Activated CD8-positive, alpha-beta memory T cell treated with anti-CD3 and anti-CD28 coated beads for 1 hour (primary cell): ENCODE measurements at places on chromosomes 3 and 15.

DNA sequence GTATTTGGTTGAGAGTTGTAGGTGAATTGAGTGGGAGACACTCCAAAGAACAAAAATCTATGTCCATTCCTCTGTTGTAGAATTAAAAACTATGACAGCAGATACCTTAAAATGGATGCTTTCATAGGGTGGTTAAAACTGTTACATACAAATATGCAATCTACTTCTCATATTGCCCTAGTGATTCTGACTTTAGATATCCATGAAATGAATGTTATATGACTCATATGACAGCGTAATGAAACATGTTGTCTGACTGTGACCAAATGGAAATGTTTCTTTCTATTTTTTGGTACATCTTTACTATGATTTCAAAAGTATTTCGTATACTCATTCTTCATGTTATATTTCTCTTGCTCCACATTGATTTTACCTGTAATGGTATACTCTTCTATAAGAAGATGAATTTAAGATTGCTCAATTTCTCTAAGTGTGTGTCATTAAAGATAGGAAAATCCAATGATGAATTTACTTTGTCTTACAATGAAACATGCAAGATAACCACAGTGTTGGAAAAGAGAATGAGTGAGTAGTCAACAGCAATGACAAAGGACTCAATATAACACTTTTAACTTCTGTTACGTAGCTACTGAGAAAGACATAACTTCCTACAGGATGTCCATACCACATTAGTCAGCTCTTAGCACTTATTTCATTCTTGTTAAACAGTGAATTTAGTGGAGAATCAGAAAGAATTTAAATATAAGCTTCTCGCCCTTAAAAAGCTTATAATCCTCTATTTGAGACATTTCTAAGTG is 79.3 kb upstream of the LSAMP start:
- no peak for DNase-seq

DNA sequence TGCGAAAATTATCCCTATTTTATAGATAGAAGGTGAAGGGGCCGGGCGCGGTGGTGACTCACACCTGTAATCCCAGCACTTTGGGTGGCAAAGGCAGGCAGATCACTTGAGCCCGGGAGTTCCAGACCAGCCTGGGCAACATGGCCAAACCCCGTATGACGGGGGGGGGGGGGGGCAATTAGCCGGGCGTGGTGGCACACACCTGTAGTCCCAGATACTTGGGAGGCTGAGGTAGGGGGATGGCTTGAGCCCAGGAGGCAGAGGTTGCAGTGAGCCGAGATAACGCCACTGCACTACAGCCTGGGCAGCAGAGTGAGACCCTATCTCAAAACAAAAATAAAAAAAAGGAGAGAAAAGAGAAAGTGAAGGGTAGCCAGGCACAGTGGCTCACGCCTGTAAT is 1.4 kb downstream of the AAGAB start:
- DNase-seq, result no peak

DNA sequence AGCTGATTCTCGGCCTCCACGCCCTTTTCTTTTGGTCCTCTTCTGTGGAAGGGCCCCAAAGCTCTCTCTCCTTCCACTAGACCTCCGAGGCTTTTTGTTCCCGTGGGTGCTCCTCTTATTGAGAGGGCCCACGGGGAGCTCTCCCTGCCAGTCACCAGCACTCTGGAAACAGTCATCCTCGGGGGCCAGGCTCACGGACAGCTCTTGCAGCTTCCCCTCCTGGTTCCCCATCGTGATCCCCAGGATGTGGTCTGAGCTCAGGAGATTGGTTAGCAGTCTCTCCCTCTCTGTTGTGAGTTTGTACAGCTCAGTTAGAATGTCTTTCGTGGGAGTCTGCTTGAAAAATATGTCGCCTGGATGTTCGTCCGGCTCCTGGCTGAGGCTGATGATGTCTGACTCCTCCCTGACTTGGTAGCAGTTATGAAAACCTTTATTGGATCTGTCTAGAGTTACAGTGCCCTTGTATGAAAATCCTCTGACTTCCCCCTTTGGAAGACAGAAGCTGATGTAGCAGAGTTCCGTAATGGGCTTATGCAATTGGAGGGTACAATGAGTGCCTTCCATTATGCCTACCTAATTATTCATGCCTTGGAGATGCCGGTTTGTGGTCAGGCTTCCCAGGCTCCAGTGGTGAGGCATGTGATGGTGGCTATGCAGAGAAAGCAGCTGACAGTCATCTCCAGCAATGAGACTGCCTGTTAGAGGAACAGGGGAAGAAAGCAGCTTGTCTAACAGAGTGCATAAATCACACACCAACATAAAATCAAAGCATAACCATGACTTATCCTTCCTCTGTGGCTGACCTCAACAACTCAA is 40.0 kb downstream of the FMN1 start:
- no peak for DNase-seq

DNA sequence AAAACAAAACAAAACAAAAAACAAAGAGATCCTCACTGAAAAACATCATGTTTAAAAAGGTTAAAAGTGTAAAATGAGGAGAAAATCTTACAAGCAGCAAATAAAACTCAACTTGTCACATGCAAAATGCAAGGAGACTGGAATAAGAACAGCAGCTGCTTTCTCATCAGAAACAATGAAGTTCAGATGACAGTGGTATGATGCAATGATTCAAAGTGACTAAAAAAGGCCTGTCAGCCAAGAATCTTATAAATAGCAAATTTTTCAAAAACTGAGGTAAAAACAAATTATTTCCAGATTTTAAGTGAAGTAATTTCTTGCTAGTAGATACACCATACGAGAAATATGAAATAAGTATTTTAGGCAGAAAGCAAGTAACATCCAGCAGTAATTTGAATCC is 68.6 kb upstream of the EPHA3 start:
- no peak for DNase-seq

DNA sequence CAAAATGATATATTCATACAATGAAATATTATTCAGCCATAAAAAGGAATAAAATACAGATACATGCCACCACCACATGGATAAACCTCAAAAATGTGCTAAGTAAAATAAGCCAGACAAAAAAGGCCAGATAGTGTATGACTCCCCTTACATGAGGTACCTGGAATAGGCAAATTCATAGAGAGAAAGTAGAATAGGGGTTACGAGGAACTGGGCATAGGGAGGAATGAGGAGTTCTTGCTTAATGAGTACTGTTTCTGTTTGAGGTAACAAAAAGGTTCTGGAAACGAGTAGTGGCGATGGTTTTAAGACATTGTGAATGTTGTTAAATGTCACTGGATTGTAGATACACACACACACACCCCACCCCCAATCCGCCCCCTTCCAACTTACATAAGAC is 8.2 kb downstream of the RAF1 start:
- no peak for DNase-seq

GRCh38 chr3:195226445-195226844 is 44.5 kb downstream of the XXYLT1 start:
- no peak for DNase-seq

DNA sequence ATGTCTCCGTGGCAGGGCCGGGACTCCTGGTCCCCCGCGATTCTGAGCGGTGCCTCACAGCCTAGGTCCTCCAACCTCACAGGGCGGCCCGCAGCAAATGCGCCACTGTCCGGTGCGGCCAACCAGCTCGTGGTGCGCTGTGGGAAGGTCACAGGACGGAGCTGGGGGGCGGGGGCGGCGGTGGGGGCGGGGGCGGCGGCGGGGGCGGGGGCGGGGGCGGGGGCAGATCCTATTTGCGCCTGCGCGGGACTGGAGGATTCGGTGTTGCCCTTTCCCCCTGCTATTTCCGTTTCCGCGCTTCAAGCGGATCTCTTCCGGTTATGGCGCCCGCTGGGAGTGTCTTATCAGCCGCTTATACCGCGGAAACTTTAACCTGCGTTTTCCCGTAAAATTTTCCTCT is 106.7 kb upstream of the SNRPN start:
- DNase-seq, result no peak

DNA sequence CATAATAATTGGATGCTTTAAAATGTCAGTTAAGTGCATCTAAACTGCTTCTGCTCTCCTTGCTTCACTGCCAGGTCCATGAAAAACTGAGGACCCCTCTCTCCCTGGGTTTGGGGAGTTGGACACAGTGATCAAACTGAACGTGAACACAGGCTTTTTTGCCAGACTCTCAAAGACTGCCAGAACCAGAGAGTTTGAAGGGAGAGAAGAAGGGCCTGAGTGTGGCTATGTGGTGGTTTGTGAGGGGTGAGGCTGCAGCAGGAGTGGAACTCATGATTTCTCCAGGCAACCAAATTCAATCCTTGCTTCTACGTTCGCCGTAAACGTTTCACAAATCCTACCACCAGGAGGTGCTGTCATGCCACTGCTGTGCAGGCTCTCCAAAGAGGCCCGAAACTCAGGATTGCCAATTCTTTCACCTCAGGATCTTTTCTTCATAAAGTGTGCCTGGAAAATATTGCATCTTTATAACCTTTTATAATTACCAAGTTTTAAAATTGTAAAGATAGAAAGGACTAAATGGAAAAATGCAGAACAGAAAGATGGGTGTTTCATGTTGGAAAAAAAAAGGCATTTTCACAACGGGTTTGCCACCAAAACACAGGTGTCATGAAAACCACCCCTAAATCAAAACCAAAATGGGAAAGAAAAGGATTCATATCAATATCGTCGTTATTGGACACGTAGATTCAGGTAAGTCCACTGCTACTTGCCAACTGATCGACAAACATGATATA is 19.7 kb downstream of the TM4SF4 start:
- DNase-seq, result no peak

DNA sequence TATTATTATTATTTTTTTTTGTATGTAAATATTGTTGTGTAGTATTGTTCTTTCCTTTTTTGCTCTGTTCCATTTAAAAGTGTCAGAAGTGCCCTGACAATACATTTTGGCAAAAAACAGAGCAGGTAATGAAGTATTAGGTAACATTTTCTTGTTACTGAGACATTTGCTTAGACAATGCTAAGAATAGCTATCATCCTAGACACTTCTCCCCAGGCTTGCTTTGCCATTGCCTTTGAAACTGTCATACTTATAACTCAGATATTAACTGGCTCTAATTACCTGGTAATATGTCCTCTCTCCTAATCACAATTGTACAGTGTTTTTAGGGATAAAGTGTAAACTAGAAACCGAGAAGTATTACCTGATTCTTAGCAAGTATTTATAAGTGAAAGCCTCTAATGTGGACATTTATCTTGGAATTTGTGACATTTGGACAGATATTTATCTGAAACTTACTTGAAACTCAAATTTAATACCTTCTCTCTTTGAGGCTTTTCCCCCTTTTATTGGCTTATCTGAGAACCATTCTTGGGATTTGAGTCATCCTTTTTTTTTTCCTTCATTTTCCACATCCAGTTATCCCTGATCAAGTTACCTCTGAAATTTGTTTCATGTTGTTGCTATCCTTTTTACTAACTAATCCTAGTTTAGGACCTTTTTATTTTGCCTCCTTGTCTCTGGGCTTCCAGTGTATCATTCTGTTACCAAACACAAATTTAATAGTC is 13.1 kb downstream of the ARIH1 start:
- no peak for DNase-seq

- no peak for DNase-seq
These were observed 172.8 kb upstream of the RGMA start for GRCh38 chr15:93261845-93262244.

- no peak for DNase-seq
These were observed 30.8 kb upstream of the LMCD1 start for GRCh38 chr3:8470801-8471200.

DNA sequence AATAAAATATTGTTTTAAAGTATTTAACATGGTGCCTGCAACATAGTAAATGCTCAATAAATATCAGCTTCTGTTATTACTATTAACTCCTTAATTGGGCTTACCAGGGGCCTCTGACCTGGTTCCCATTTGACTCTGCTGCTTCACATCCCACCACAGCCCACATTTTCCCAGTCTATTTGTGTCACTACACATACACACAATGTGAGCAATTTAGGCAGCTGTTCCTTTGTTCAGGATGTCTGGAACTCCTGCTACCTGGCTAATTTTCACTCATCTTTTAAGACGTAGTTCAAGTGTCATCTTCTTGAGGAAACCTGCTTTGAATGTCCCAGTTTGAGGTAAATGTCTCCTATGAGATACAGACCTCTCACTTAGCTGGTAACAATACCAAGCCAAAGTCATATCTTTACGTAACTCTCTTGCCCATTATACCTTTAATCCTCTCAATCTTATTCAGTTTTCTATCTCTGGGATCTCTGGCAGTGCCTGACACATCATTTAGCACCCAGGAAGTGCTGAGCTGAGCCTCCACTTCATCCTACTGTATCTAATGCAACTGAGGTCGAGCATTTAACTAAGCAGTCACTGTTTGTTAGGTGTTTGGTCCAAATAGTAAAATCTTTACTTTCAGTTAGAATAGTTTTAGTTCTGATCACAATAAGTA is 4.4 kb downstream of the TGFBR2 start:
- no peak for DNase-seq

DNA sequence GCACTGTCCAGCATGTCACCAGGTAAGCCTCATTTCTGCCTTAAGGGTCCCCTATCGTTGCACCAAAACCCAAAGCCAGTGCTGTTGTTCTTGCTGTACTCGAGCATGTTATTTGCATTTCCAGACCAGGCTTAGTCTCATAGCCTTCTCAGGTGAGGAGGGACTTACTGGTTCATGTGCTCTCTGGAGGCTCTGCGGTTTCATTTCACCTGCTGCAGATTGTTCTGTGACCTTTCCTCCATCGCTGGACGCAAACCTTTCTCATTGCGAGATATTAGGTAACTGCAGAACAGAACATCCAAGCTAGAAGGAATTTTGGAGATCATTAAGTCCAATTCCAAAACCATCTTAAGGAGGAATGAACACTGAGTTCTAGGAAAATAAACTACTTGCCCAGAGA is 187.3 kb upstream of the BCL6 start:
- DNase-seq, result no peak

GRCh38 chr3:81462921-81463320 is 298.5 kb downstream of the GBE1 start:
- no peak for DNase-seq

DNA sequence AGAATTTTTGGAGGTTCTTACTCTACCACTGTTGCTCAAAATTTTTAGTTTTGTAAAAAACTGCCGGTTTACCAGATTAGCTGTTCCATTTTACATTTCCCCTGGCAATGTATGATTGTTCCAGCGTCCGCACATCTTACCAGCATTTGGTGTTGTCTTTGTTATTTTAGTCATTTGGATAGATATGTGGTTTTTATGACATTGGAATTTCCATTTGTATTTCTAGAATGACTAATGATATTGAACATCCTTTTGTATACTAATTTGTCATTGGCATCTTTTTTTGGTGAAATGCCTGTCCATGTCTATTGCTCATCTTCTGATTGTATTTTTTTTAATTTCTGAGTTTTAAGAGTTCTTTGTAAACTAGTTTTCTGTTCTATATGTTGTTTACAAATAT is 28.5 kb downstream of the LRRC28 start:
- no peak for DNase-seq

DNA sequence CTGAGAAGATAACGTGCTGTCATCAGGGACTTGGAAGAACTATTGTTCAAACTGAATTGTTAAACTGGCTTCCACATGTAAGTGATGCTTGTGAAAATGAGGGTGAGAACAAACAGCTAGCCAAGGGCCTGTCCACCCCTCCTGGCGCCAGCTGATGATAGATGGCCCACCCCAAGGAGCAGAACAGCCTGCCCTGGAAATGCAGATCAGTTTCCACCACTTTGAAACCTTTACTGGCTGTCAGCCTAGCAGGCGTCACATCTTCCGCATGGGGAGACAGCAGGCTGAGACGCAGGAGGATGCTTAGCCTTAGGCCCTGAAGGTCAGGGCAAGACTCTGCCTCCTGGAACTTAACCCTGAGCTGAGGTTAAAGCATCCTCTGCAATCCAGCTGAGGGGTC is 6.4 kb upstream of the SLC51B start:
- no peak for DNase-seq

- DNase-seq, result no peak
These were observed 458.0 kb downstream of the ZNF385D start for GRCh38 chr3:21292971-21293370.

GRCh38 chr3:190728574-190729246 is 133.8 kb downstream of the GMNC start:
- DNase-seq, result no peak
